ENCODE measurements at places on chromosomes 16 and 17.
A peak's percentile ranks its signal among the peaks of the same experiment; 100 is the strongest.

- DNase-seq, result no peak
Measured at GRCh38 chr17:41421116-41421515, 3.3 kb downstream of the KRT37 start.

GRCh38 chr17:59010026-59010425, 96.7 kb downstream of the TRIM37 start:
- DNase-seq, result no peak

DNA sequence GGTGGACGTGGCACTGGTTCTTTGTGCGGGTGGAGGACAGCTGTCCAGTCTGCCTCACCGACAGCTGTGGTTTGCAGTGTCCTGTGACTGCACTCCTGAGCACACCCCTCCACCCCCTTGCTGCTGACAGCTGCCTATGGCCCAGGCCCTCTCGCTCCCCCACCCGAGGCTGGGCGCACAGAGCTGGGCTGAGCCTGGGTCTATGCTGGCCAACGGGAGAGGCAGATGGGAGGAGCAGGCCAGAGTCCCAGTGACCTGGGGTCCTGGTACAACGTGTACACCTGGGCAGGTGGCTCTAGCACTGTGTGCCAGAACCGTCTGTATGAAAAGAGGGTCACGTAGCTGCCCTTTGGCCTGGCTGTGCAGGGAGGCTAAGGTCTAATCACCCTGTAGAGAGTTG, 30.5 kb downstream of the BAIAP2 start:
- no peak for DNase-seq

GRCh38 chr17:2202996-2203575, 100.5 kb downstream of the SMG6 start:
- no peak for DNase-seq

GRCh38 chr17:62950067-62950466, 16.0 kb upstream of the TANC2 start:
- no peak for DNase-seq

DNA sequence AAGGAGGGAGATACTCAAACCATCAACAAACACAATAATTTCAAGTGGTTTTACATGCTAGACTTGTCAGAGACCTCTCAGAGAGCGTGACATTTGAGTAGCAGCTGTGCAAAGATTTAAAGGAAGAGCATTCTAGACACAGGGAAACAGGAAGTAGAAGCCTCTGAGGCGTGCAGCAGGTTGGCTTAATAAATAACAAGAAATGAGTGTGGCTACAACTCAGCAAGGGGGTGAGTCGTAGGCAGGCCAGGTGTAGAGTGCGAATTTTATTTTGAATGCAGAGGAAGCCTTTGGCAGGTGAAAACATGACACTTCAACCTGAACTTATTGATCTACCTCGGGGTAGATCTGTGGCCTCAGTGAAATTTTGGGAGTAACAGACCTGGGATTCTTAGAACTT, 73.2 kb upstream of the MRTFB start:
- peak; percentile 35 for DNase-seq

GRCh38 chr16:2366660-2367309, 26.3 kb upstream of the ABCA3 start:
- peak; percentile 38 for DNase-seq

Data from GM13977 (cell line).